Dorsolateral prefrontal cortex (tissue), 122 donors: ENCODE measurements at places on chromosomes 16 and 17.

GRCh38 chr17:75872434-75873351 is 5.7 kb downstream of the TRIM47 start:
- no peak for DNase-seq

DNA sequence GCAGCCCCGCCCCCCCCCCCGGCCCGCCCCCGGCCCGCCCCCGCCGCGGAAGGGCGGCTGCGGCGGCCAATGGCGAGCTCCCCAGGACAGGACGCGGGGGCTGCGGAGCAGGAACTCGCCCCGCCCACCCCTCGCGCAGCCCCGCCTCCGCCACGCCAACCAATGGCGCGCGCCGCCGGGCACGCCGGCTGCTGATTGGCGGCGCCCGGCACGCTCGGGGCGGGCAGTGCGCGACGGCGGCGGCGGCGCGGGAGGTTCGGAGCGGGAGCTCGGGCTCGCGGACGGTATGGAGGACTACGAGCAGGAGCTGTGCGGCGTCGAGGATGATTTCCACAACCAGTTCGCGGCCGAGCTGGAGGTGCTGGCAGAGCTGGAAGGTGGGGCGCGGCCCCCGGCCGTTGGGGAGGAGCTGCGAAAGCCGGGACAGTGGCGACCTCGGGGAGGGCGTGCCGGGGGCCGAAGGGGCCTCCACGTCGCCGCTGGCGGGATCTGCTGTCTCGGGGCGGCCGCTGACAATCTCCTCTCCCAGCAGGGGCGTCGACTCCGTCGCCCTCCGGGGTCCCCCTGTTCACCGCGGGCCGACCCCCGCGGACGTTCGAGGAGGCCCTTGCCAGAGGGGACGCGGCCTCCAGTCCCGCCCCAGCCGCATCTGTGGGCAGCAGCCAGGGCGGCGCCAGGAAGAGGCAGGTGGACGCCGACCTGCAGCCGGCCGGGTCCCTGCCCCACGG is at the start of gene CHTF18:
Gene CHTF18 (plus strand): TSS at position 222 of the 728 bp plus-strand sequence. CDS start 65 bp downstream, at position 287.
- peak; percentile 77 for DNase-seq

GRCh38 chr17:48026502-48027321 is 10.9 kb downstream of the COPZ2 start:
- peak; percentile 80 for DNase-seq

- peak; percentile 77 for DNase-seq
Measured at GRCh38 chr16:2777231-2777902, at the start of gene ELOB. Gene ELOB (minus strand): TSS chr16:2777280. CDS start chr16:2777239, 41 bp downstream.

DNA sequence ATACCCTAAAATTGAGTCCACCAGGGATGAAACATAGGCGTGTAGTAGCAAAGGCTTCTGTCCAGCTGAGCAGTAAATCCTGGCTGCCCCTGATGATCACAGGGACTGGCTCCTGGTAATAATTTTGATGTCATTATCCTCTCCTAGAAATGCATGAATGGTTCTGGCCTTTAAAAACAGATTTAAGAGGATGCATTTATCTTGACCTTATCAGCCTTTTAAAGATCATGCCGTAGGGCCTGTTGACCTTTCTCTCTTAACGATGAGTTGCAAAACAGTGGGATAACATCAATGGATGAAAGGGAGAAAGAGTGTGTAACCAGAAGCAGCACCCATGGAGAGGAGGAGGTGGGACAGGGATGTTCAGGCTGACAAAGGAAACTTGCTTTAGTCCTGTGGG is 128.5 kb downstream of the CA10 start:
- no peak for DNase-seq

DNA sequence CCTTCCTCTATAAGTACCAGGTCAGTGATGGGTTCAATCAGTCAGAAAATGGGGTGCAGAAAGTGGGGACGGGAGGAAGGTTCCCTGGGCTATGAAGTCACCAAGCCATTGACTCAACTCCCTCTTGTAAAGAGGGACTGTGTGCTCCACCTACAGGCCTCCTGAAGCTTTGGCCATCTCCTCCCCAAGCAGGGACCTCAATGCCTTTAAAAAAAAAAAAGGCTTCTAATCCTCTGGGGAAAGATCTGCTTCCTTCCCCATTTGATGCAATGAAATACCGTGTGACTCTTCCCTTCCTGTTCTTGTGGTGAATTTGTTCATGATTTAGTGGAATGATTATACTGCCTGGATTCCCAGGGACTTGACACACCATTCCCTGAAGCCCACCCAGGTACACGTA is 30.8 kb downstream of the VWA3A start:
- DNase-seq = no peak

- DNase-seq = no peak
Measured at GRCh38 chr17:45104029-45104428, 28.3 kb downstream of the PLCD3 start.

GRCh38 chr16:27779641-27780164 is 229.8 kb downstream of the KATNIP start:
- peak; percentile 78 for DNase-seq

DNA sequence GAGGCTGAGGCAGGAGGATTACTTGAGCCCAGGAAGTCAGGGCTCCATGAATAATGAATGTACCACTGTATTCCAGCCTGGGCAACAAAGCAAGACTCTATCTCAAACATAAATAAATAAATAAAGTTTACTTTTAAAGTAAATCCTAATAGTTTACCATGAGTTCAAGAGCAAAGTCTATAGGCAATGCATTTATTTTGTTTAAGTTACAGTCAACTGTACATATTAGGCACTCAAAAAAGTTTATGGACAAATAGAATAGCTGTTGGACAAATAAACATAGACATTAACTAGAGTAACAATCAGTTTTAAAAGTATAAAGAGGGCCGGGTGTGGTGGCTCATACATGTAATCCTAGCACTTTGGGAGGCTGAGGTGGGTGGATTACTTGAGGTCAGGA is 3.7 kb upstream of the AARSD1 start:
- DNase-seq = no peak

- no peak for DNase-seq
Measured at GRCh38 chr16:14061732-14062259, 9.3 kb upstream of the MRTFB start.

- DNase-seq = no peak
Measured at GRCh38 chr17:30300818-30301217, 9.1 kb upstream of the BLMH start.

- DNase-seq = peak; percentile 68
Measured at GRCh38 chr16:88533932-88534637, 36.1 kb upstream of the ZC3H18 start.

DNA sequence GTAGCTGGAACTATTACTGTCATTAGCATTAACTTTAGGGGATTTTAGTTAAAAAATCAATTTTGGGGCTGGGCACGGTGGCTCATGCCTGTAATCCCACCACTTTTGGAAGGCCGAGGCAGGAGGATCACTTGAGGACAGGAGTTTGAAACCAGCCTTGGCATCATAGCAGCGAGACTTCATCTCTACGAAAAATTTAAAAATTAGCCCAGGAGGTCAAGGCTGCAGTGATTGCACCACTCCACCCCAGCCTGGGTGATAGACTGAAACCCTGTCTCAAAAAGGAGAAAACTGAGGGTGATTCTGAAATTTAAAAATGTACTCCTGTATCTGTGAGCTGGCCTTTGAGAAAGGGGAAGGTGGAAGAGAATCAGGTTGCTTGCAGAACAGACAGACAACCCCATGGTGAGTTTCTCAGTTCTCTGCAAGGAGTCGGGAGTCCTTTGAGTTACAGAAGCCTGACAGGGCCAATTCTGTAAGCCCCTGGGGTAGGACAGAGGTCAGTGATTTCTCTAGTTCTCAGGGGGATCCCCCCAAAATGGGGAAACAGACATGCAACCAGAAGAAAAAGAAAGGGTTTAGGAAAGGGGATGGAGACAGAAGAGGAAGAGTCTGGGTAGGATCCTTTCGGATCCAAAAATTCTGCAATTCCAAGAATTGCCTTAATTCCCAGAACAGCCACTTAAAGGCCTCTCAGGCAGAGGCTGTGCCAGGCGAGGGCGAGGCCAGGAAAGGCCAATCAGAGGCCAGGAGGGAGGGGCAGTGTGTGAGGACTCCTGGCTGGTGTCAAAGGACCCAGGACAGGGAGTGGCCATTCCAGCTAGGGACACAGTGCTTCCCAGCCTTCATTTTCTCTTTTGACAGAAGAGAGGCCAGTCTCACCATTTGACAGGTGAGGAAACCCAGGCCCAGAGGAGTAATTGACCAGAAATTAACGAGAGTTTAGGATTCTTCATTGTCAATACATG is 6.7 kb downstream of the NUPR1 start:
- DNase-seq = no peak
